T-cell (primary cell): ENCODE measurements at places on chromosomes 6 and 20. TPM values are rescaled to one million over a fixed set of nuclear protein-coding genes. Genes with fewer than 3 reads are reported as not detected.

GRCh38 chr6:82381278-82381677, 17.7 kb downstream of the TPBG start:
- no peak for DNase-seq
- no peaks in the 10 kb centered on the region for H3K4me1 ChIP-seq
- no peaks in the 10 kb centered on the region for H3K36me3 ChIP-seq
- no peak overlapping the region for H3K4me3 ChIP-seq
- no peaks in the 10 kb centered on the region for H3K27me3 ChIP-seq

DNA sequence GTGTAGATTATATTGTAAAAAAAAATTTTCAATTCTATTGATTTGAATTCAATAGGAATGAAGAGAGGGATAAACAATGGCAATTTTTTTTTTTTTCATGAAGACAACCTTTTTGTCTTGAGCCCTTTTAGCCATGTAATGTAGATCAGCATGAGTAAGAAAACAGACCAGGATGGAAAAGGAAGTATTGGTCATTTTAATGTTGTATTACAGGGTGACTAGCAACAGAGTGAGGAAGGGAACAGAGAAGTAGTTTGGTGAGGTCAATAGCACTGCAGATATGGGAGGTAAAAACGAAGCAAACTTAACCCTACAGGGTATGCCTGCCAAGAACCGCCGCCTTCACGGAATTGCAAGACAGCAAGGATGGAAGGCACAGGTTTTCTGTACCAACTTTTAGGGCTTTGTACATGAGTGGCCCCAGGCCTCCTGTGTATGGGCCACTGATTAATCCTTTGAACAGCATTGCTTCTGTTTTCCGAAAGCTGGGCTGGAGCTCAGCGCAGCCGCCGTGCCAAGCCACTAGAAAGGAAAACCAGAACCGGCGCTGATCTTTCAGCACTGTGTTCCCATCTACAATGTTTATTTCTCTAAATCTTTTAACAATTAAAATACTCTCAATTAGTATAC, 383.7 kb downstream of the CENPW start:
- no peak overlapping the region for H3K4me3 ChIP-seq
- no peak for DNase-seq
- no peaks in the 10 kb centered on the region for H3K4me1 ChIP-seq
- H3K36me3 ChIP-seq = no peaks in the 10 kb centered on the region

DNA sequence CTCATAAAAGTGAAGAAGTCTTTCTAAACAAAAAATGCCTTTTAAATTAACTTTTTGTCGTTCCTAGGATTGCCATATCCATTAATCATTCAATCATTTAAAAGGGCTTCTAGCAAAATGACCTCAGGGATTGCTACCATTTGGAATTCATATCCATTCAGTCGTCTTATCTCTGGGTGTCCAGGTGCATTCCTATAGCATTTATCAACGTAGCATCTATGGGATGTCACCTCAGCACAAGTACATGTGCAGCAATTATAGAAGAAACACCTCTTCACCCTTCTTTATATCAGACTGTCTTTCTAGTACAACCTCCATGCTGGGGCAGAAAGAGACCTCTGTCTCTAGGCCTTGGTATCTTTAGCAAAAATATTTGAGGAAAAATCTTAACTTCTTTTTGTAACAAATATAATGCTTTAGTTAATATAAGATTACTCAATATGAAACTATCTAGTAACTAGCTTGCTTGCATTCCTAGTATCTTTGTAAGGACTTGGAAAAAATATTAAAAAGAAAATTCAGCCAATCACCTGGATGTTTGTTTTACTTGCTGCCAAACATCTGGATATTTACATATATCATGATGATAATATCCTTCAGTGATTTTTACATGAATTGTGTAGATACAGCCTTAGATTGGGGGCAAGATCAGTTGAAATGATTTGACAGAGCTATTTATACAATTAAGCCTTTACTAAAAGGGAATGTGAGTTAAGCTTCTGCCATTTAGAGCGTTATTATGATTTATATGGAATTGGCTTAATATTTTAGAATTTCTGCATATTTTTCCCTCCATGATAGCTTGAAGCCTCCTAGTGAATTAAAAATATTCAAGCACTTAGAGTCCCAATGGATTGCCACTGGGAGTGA, 356.8 kb downstream of the HDGFL1 start:
- no peaks in the 10 kb centered on the region for H3K36me3 ChIP-seq
- no peak for DNase-seq
- H3K27me3 ChIP-seq = no peaks in the 10 kb centered on the region
- H3K4me3 ChIP-seq = no peak overlapping the region
- H3K27ac ChIP-seq = no peak overlapping the region

DNA sequence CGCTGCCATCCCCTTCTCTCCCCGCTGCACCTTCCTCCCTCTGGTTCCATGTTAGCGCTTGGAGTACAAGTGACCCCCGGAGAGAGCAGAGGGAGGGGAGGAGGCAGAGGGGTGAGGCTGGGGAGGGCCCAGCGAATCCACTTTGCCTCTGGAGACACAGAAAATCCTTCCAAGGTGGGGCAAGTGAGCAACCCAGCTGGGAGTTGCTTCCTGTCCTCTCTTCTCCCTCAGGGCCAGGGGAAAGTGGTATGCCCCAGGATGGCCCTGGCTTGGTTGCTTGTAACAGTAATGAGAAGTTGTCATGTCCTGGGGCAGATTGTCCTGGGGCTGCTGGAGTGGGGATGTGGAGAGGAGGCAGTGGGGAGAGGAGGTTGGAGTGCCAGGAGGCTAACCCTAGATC, 691 bp upstream of the ANGPT4 start:
- H3K4me3 ChIP-seq = no peak overlapping the region
- H3K36me3 ChIP-seq = no peaks in the 10 kb centered on the region
- H3K27me3 ChIP-seq = no peaks in the 10 kb centered on the region
- DNase-seq = no peak

DNA sequence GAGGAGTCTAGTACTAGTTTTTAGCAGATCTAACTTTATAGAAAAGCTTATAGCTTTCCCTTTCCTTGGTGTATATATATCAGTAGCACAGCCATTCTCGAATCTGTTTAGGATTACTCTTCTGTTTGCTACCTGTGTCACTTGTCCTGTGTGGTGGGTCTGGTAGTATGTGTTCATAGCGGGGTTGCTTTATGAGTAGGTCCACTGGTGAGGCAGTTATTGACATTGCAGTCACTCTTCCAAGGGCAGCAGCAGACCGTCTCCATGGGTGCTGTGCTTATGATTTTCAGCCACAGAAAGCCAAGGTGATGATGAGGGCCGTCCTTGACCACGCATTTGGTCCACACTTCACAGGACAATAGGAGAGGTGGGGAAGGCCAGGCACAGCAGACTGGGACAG, 171.5 kb downstream of the CDKAL1 start:
- H3K36me3 ChIP-seq = no peaks in the 10 kb centered on the region
- H3K27me3 ChIP-seq = no peaks in the 10 kb centered on the region
- no peak overlapping the region for H3K4me3 ChIP-seq
- H3K27ac ChIP-seq = no peak overlapping the region
- DNase-seq = no peak
- no peaks in the 10 kb centered on the region for H3K4me1 ChIP-seq

GRCh38 chr6:24876499-24877465, 59.0 kb downstream of the RIPOR2 start:
- H3K36me3 ChIP-seq = peaks cover 13% of the 10 kb centered on the region
- no peak for DNase-seq
- peaks cover 38% of the 10 kb centered on the region for H3K4me1 ChIP-seq
- no peak overlapping the region for H3K4me3 ChIP-seq

DNA sequence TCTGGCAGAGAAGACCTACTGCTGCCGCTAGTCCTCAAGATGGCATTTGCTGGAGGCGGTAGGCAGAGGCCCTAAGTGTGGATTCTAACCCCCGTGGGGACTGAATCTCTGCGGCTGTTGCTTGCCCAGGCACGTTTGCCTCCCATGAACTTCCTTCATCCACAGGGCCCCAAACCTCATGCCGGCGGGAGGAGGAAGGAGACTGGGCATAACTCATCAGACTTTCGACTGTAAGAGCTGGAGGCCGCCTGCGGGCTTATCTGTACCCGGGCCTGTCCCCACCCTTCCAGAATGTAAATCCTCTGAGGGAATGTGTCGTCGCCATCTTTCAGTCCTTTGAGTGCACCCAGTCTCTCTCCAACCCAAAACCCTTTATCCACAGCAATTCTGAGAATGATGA, 990 bp downstream of the ZFP57 start:
- peaks cover 21% of the 10 kb centered on the region for H3K27me3 ChIP-seq
- H3K4me3 ChIP-seq = peak overlapping the region; percentile 51
- no peaks in the 10 kb centered on the region for H3K4me1 ChIP-seq
- DNase-seq = no peak
- H3K36me3 ChIP-seq = no peaks in the 10 kb centered on the region
- no peak overlapping the region for H3K27ac ChIP-seq

GRCh38 chr6:126753606-126754005, 364.9 kb upstream of the RSPO3 start:
- H3K27ac ChIP-seq = no peak overlapping the region
- no peak for DNase-seq
- H3K36me3 ChIP-seq = no peaks in the 10 kb centered on the region
- no peak overlapping the region for H3K4me3 ChIP-seq
- no peaks in the 10 kb centered on the region for H3K4me1 ChIP-seq

GRCh38 chr6:35719830-35720733, 16.8 kb upstream of the ARMC12 start:
- DNase-seq = peak; percentile 6
- peaks cover 5% of the 10 kb centered on the region for H3K27me3 ChIP-seq
- H3K27ac ChIP-seq = peak overlapping the region; percentile 56
- peak overlapping the region; percentile 3 for H3K4me3 ChIP-seq
- H3K36me3 ChIP-seq = no peaks in the 10 kb centered on the region

GRCh38 chr6:111664565-111665030, 58.9 kb upstream of the TRAF3IP2 start:
- H3K4me1 ChIP-seq = no peaks in the 10 kb centered on the region
- DNase-seq = no peak
- H3K27me3 ChIP-seq = no peaks in the 10 kb centered on the region
- no peak overlapping the region for H3K27ac ChIP-seq

GRCh38 chr6:85493389-85493788, 43.5 kb downstream of the NT5E start:
- H3K4me1 ChIP-seq = no peaks in the 10 kb centered on the region
- no peak overlapping the region for H3K27ac ChIP-seq
- no peak overlapping the region for H3K4me3 ChIP-seq
- no peak for DNase-seq

Gene METTL24
- total RNA-seq = not detected

Gene TREM1
- total RNA-seq = not detected

Gene RBBP9
- total RNA-seq = 7.3 TPM

Gene KIF25
- not detected for total RNA-seq

Gene TPX2
- 1.4 TPM for total RNA-seq
